Germinal center (tissue), 1 donor: ENCODE measurements at places on chromosomes 12 and 14.

DNA sequence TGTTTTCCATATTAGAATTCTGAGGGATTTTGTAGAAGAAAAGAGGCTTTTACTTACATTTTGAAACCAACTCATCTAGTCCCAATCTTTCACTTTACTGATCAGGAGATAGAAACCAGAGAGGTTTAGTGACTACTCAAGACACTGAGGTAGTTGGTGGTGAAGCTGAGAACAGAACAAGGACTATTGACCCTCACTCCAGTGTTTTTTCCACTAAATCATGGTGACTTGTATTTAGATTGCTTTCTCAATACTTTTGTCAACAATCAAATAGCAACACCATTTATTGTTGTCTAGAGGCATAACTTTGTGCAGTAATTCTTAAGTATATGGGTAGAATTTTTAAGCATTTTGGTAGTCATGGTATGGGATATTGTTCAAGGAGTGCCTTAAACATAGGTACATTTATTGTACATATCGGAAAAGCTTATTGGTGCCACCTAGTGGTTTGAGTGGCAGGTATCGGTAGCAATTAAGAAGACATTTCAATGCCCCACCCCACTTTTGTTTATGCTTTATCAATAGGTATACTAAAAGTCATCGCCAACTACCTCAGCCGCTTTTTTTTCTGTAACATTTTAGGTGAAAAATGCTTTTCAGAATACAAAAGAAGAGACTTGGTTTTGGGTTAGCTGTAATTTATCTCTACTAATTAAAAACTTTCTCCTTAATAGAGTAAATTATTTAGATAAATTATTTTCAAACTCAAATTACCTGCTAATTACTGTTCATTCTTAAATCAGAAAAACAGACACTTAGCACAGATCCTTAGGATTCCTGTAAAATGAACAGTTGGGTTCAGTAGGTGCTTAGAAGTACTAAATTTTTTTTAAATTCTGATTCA is 47.3 kb upstream of the PAWR start:
- peak; percentile 48 for DNase-seq

DNA sequence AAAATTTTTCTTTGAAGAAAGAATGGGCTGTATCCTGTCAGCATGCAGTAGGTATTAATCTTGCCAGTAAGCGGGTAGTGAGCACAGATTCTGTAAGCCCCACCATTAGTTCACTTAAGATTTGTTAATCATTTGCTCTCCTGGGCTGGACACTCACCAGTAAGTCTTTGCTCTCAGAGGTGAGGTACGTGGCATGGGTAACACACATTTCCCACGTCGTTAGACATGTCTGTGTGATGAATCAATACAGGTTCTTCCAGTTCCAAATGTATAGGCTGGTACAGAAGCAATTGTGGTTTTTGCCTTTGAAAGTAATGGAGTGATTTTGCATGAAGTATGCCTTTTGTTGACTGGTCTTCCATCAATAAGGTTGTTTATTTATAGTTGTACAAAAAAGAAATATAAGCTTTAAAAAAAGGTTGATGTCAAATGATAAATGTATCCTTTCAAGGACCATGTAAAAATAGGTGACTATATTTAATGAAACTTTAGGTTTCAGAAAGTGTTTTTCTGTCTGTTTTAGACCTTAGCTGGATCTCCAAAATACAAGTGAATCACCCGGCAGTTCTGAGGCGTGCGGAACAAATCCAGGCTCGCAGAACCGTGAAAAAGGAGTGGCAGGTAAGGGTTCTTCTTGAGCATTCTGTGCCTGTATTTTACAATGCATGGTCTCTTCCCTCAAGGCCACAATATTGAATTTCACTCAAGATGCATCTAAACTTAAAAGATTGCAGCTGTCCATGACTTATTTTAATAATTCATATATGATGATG is 45.5 kb downstream of the DERA start:
- DNase-seq, result no peak

GRCh38 chr12:7907009-7907408 is 29.0 kb downstream of the SLC2A3 start:
- peak; percentile 23 for DNase-seq

DNA sequence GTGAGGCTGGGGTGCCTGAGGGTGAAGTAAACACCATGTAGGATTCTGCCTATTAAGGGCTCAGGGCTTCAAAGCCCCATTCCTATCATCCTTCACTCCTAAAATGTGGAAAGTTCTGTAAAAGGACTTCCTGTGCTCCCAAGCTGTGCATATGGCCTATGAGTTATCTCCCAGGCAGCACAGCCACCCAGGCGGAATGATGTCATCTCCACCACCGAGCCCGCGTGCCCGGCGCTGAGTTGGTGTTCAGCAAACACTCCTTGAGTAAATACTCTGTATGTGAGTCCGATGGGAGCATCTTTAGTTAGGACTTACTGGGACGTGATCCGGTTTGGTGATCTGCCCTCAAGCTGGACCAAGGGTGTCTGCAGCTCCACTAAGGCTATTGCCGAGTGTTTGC is 437.3 kb downstream of the MED13L start:
- no peak for DNase-seq
